CD4-positive, alpha-beta T cell (primary cell): ENCODE measurements at places on chromosomes 1 and 21. TPM values are rescaled to one million over a fixed set of nuclear protein-coding genes. Genes with fewer than 3 reads are reported as not detected.

DNA sequence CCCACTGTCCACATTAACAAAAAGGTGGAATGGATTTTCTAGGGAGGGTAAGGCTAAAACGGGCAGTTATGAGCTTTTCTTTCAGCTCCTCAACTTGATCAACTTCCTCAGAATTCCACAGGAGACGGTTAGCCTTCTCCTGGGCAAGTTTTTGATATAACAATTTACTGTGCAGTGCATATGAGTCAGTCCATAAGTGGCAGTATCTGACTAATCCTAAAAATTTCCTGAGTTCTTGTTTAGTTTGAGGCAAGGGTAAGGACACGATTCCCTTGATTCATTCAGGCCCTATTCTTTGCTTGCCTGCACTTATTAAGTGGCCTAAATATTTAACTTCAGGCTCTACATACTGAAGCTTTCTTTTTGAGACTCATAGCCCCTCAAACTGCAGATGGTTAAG lies 6.2 kb upstream of the AADACL3 start:
- no peaks in the 10 kb centered on the region for H3K4me1 ChIP-seq
- no peak overlapping the region for H3K27ac ChIP-seq
- peaks cover 5% of the 10 kb centered on the region for H3K27me3 ChIP-seq
- DNase-seq = no peak

GRCh38 chr1:22414244-22414751 lies 37.4 kb upstream of the ZBTB40 start:
- DNase-seq = no peak
- peaks cover 7% of the 10 kb centered on the region for H3K27me3 ChIP-seq
- H3K4me3 ChIP-seq = no peak overlapping the region
- no peak overlapping the region for H3K27ac ChIP-seq
- H3K4me1 ChIP-seq = peaks cover 7% of the 10 kb centered on the region
- no peaks in the 10 kb centered on the region for H3K36me3 ChIP-seq

DNA sequence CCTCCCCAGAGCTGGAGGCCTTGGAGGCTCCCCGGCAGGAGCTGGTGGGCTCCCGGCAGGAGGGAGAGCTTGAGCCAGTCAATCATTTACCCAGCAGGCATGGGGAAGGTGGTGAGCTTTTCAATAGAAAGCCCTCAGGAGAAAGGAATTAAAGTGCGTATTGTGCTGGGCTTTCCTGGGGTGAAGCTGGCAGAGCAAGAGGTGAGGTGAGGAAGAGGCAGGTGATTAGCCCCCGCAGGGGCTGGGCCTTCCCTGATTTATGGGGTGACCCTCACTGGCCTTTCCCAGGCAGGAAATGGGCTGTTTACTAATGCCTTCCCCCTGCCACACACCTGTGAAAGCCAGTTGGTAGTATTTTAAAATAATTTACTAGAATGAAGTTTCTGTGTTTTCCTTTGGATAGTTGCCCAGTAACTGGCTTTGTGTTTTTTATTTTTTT lies 25.8 kb downstream of the CLDN14 start:
- no peaks in the 10 kb centered on the region for H3K4me1 ChIP-seq
- no peak overlapping the region for H3K27ac ChIP-seq
- H3K27me3 ChIP-seq = no peaks in the 10 kb centered on the region
- DNase-seq = no peak
- H3K36me3 ChIP-seq = no peaks in the 10 kb centered on the region
- no peak overlapping the region for H3K4me3 ChIP-seq

GRCh38 chr1:34790985-34791384 lies 1.8 kb upstream of the GJA4 start:
- no peak overlapping the region for H3K4me3 ChIP-seq
- no peak overlapping the region for H3K27ac ChIP-seq
- DNase-seq = no peak
- H3K27me3 ChIP-seq = peaks cover 15% of the 10 kb centered on the region
- no peaks in the 10 kb centered on the region for H3K36me3 ChIP-seq
- H3K4me1 ChIP-seq = peaks cover 10% of the 10 kb centered on the region

GRCh38 chr1:186078245-186078644 lies 296.8 kb downstream of the TPR start:
- H3K36me3 ChIP-seq = no peaks in the 10 kb centered on the region
- H3K27me3 ChIP-seq = no peaks in the 10 kb centered on the region
- H3K27ac ChIP-seq = no peak overlapping the region
- H3K4me1 ChIP-seq = no peaks in the 10 kb centered on the region
- no peak for DNase-seq
- no peak overlapping the region for H3K4me3 ChIP-seq

- H3K4me3 ChIP-seq = peak overlapping the region; percentile 93
- peaks cover 38% of the 10 kb centered on the region for H3K36me3 ChIP-seq
- H3K27me3 ChIP-seq = no peaks in the 10 kb centered on the region
- DNase-seq = no peak
Observed at GRCh38 chr1:110340207-110340468, 961 bp downstream of the RBM15 start.

DNA sequence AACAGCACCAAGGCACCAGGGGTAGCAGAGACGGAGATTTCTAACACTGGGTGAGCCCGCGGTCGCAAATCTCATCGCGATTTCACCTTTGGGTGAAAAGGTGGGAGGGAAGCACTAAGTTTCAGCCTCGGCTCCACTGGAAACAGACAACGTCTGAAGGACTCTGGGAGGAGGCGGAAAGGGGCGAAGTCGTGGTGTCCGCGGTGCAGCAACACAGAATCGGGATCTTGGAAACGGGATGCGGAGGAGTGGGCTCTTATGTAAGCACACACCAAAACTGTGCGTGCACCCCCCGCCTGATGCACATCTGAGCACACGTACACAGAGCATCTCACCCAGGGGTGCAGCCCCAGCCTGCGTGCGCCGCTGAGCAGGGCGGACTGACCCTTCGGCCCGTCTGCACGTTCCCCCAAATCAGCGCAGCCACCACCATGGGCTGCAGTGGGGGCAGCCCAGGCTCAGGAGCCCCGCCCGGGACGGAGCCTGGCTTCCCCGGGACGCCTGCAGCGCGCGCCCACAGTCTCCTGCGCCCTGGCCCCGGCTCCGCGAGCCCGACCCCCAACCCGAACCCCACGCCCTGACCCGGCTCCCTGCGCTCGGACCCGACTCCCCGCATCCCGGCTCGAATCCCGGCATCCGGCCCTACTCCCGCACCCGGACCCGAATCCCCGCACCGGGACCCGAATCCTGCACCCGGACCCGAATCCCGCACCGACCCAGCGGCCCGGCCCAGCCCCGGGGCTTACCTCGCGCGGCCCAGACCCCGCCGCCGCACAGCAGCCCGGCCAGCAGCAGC lies 670 bp downstream of the CLSTN1 start:
- H3K4me1 ChIP-seq = peaks cover 40% of the 10 kb centered on the region
- no peaks in the 10 kb centered on the region for H3K36me3 ChIP-seq
- H3K4me3 ChIP-seq = peak overlapping the region; percentile 87
- DNase-seq = peak; percentile 26

DNA sequence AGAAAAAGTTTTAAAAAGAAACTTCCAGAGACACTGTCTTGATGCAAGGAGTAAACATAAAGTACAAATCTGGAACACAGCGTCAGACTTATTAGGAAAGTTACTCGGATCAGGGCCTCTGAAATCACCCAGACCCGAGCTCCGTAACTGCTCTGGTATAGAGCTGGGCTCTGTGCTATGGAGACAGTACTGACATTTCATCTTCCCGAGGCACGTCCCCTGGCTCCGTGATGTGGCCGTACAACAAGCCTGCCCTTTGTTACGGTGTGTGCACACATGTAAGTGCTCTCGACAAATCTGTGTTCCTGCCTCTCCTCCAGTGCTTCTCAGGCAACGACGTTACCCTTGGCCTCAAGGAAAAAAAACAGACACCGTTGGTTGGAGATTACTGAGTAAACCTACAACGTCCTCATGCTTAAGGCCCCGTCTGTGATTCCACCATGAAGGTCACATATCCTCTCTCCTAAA lies 107.0 kb upstream of the IRF2BP2 start:
- H3K36me3 ChIP-seq = no peaks in the 10 kb centered on the region
- no peak overlapping the region for H3K4me3 ChIP-seq
- H3K27ac ChIP-seq = no peak overlapping the region
- H3K4me1 ChIP-seq = peaks cover 4% of the 10 kb centered on the region
- no peaks in the 10 kb centered on the region for H3K27me3 ChIP-seq
- DNase-seq = no peak

DNA sequence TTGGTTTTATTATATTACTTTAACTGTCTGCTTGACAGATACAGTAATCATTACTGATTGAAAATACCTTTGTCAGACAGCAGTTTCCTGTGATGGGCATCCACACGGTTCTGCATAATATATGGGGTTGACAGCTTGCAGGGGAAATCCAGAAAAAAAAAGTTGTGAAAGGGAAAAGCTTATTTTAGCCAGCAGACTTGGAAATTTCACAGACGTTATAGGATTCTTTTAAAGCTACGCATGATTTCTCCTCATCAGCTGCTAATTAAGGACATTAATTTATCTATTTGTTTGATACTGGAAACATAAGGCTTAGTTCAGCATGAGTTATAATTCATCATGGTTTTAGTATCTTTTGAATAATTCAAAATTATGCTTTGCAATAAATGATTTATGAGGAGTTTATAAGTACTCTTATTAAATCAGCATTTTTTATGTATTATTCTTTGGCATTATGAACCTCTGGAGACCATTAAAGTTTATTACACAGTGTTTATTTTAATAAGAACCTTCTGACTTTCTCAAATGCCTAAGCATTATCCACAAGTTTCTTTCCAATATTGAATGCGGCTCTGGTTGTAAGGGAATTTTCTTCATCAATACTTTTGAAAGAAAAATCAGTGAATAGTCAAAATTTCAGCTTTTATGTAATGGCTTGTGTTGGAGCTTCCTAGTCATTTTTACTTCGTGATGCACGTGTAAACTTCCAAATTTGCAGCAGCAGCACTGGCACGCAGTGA lies 235.3 kb upstream of the KCNK2 start:
- H3K4me1 ChIP-seq = no peaks in the 10 kb centered on the region
- H3K27me3 ChIP-seq = no peaks in the 10 kb centered on the region
- H3K4me3 ChIP-seq = no peak overlapping the region
- no peak overlapping the region for H3K27ac ChIP-seq

- H3K4me1 ChIP-seq = no peaks in the 10 kb centered on the region
- H3K27ac ChIP-seq = no peak overlapping the region
- H3K27me3 ChIP-seq = no peaks in the 10 kb centered on the region
- DNase-seq = no peak
- H3K36me3 ChIP-seq = no peaks in the 10 kb centered on the region
- no peak overlapping the region for H3K4me3 ChIP-seq
Observed at GRCh38 chr1:174626031-174627025, 178.6 kb downstream of the GPR52 start.

DNA sequence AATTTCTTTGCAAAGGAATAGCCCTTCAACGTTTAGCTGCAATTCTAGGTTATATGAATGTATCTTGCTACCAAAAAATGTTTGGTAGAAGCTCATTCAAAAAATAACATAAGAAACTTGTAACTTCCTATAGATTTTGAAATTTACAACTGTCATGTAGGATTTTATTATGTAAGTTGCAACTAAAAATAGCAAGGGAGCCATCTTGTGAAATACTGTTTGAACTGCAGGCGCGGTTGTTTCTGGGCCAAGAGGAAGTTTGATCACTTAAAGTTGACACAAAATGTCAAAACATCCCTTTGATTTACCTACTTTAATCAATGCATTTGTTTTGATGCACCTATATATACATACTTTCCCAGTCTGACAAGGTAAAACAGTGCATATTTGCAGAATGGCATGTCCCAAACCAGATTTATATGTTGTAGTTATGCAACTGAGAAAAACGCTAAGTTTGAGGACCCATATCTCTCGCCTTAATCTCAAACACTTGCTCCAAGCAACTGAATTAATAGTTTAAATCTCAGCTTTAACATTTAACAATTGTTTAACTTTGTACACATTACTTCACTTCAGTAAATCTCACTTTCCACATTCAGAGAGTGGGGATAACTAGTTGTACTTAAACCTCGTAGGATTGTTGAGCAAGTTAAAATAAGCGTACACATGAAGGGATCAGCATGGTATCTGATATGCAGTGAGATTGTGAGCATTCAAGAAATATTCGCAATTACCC lies 63.9 kb downstream of the KCNK2 start:
- no peak overlapping the region for H3K4me3 ChIP-seq
- H3K27ac ChIP-seq = no peak overlapping the region
- no peak for DNase-seq
- no peaks in the 10 kb centered on the region for H3K4me1 ChIP-seq
- no peaks in the 10 kb centered on the region for H3K36me3 ChIP-seq

- H3K36me3 ChIP-seq = no peaks in the 10 kb centered on the region
- peaks cover 7% of the 10 kb centered on the region for H3K4me1 ChIP-seq
- no peak overlapping the region for H3K4me3 ChIP-seq
- no peak overlapping the region for H3K27ac ChIP-seq
Observed at GRCh38 chr1:236455243-236455642, 61.2 kb downstream of the EDARADD start.

DNA sequence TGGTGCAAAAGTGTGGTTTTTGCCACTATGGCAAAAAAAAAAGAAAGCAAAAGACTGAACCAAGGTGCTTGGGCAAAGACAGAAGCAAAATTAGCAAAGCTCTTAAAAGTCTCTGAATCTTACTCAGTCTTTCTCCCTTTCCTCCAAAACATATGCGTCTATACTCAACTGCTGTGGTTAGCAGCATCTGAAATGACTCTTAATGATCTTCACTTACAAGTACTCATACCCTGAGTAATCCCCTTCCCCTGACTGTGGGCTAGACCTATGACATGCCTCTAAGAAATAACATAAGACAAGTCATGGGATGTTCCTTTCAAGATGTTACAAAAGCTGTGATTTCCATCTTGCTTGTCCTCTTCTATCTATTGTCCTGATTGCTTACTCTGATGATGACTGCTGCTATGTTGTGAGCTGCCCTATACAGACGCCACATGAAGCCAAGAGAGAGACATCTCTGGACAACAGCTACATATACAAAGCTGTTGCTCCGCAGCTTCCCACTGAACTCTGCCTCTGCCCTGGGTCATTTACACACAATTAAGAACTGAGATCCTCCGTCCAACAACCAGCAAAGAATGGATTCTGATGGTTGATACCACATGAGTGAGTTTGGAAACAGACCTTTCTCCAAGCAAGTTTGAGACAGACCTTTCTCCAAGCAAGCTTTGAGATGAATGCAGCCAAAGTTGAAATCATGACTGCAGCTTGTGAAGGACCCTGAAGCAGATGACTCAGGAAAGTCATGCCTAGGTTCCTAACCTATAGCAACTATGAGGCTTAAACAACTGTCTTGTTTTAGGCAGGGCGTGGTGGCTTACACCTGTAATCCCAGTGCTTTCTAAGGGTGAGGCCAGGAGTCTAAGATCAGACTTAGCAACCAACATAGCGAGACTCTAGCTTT lies 55.2 kb downstream of the PUM1 start:
- no peaks in the 10 kb centered on the region for H3K27me3 ChIP-seq
- H3K4me1 ChIP-seq = peaks cover 21% of the 10 kb centered on the region
- no peak for DNase-seq
- H3K27ac ChIP-seq = no peak overlapping the region

- DNase-seq = peak; percentile 19
- H3K4me3 ChIP-seq = no peak overlapping the region
- peaks cover 4% of the 10 kb centered on the region for H3K4me1 ChIP-seq
Observed at GRCh38 chr1:28056129-28056925, 32.1 kb downstream of the EYA3 start.

FGR gene
- 3.2 TPM for total RNA-seq

ZNF593 gene
- 6.6 TPM for total RNA-seq

ZMPSTE24 gene
- 8.8 TPM for total RNA-seq

ABCG1 gene
- total RNA-seq = 116 TPM

DPH5 gene
- total RNA-seq = 31.3 TPM
